ENCODE measurements at places on chromosomes 3 and 15.

DNA sequence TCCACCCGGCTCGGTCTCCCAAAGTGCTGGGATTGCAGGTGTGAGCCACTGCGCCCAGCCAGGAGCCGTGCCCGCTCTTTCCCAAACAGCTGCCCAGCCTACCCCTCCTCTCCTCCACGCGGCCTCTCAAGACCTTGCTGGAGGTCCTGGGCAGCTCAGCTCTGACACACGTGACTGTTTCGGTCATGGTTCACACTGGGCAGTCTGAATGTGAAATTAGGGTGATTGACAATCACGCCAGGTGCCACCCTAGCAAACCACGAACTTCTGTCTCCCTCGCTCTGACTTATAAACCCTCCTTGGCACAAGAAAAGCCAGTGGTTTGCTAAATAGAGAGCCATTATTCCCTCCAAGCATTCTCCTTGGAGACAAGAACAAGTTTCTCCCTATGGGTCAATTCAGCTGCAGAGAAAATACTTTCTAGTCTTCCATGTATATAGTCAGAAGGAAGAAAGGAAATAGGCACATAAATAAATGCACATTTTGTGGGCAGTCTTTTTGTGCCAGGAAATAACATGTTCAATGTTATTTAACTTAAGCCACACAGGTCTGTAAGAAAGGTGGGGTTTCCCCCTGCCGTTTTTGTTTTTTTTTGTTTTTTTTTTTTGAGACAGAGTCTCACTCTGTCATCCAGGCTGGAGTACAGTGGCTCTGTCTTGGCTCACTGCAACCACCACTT, 121.9 kb upstream of the MEF2A start:
- DNase-seq = no peak

- DNase-seq = no peak
These were observed 453.5 kb downstream of the SOX2 start for GRCh38 chr3:182165234-182165633.

- DNase-seq = peak; percentile 35
These were observed 4.0 kb upstream of the MGA start for GRCh38 chr15:41656188-41656587.

DNA sequence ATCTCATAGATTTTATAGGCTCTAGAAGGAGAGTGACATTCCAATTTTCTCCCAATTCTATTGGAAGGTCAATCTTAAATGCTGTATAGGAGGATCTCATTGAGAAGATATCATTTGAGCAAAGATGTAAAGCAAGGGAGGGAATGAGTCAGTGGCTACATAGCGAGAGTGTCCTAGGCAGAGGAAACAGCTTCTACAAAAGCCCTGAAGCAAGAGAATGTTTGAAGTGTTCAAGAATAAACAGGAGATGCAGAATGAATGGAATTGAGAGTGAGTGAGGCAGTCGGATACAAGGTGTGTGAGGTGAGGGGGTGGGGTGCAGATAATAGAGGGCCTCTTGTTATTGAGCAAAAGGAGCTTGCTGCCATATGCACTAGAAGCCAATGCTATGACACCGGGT, 545.9 kb downstream of the IGSF11 start:
- DNase-seq = peak; percentile 6

DNA sequence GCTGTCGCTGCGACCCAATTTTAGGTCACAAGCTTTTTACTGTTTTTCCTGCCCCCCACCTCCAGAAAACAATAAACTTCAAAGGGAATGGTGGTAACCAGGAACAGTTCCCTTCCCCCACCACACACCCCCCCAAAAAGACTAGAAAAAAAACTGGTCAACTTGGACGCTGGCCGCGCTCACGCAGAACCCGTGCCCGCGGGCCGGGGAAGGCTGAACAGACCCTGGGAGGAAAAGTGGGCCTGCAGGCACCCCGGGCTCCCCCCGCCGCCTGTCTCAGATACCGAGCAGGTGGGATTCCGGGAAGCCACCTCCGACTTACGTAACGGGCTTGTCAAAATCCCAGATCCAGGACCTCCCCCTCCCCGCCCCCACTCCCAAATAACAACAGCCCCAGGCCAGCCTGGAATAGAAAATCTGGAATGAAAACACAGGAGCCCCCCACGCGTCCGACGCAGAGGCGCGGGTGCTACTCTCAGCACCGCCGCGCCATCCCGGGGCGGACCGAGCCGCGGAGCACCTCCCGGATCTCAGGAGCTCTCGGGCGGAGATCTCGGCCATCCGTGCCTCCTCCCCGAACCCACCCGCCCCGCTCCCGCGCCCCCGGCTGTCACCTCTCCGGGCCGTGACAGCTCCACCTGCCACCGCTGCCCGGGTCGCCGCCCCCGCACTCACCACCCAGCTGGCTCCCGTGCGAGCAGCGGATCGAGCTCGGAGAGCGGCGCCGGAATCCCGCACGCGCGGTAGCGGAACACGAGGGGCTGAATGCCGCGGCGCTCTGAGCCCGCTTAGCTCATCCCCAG, 557 bp downstream of the DENND4A start:
- peak; percentile 51 for DNase-seq

GRCh38 chr15:40847223-40847961, 3.5 kb downstream of the SPINT1 start:
- DNase-seq = peak; percentile 55

GRCh38 chr3:111998636-111999483, at the start of gene TAGLN3:
Gene TAGLN3, plus strand, starts transcription at chr3:111998922. Its CDS starts 501 bp downstream, at chr3:111999423.
- DNase-seq = peak; percentile 63

- no peak for DNase-seq
These were observed at the start of gene CHRD for GRCh38 chr3:184379358-184380184. Gene CHRD, plus strand, starts transcription at chr3:184380054. Its CDS starts 265 bp downstream, at chr3:184380319.

DNA sequence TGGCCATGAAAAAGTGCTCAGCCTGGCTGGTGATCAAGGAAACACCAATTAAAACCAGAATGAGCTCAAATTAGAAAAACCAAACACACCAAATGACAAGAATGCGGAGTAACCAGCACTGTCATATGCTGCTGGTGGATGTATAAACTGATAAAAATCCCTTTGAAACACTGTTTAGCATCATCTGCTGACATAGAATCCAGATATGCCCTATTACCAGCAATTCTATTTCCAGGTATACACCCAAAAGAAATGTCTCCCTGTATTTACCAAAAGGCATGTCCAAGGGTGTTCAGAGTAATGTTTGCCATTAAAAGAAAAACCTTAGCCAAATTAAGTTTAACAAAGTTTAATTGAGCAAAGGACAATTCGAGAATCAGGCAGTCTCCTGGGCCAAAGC, 138.6 kb downstream of the FMN1 start:
- DNase-seq = no peak

- DNase-seq = no peak
These were observed 176.1 kb downstream of the TCF12 start for GRCh38 chr15:57094321-57095257.
